ENCODE measurements at places on chromosomes 7 and 10. TPM values are rescaled to one million over a fixed set of nuclear protein-coding genes. Genes with fewer than 3 reads are reported as not detected.

GRCh38 chr7:4009211-4010060, 672.7 kb upstream of the FOXK1 start:
- DNase-seq = no peak

Gene NKX1-2
- 7.7 TPM for polyA plus RNA-seq

DNA sequence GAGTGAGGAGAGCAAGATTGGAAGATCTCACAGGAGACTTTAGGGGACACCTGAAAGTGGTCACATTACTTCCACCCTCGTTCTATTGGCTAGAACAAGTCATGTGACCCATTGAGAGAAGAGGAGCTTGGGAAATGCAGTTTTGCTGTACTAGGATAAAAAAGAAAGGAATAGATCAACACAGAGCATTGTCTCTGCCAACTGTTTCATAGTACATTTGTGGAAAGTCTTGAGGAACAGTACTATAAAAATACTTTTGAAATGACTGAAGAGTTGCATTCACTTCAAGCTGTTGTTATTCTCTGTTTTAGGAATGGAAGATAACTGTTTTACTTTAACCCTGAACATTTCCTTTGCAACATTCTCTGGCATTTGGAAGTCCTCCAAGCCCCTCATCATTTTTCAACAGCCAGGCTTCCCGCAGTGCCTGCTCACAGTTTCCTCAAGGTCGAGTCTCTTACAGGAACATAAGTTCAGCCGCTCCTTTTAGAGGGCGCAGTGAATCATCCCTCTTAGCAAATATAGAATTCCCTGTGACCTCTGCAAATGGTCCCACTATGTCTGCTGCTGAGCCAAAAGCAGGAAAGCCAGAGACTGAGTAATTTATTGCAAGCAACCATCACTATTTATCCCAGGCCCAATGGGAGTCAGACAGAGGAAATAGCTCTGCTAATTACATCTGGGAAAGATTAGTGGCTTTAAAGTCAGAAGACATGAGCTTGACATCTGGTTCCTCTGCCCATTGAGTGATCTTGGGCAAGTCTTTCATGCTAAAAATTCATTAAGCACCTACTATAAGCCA, 40.7 kb downstream of the MRPL32 start:
- DNase-seq = peak; percentile 11

GRCh38 chr7:137967143-137968018, 34.5 kb downstream of the CREB3L2 start:
- DNase-seq = peak; percentile 55

Gene PRKG1
- 12.0 TPM for polyA plus RNA-seq

Gene SVIL
- 42.2 TPM for polyA plus RNA-seq

- DNase-seq = peak; percentile 64
Observed at GRCh38 chr7:32034052-32034451, 36.2 kb downstream of the PDE1C start.

GRCh38 chr7:72435925-72436480, 23.9 kb upstream of the CALN1 start:
- no peak for DNase-seq

DNA sequence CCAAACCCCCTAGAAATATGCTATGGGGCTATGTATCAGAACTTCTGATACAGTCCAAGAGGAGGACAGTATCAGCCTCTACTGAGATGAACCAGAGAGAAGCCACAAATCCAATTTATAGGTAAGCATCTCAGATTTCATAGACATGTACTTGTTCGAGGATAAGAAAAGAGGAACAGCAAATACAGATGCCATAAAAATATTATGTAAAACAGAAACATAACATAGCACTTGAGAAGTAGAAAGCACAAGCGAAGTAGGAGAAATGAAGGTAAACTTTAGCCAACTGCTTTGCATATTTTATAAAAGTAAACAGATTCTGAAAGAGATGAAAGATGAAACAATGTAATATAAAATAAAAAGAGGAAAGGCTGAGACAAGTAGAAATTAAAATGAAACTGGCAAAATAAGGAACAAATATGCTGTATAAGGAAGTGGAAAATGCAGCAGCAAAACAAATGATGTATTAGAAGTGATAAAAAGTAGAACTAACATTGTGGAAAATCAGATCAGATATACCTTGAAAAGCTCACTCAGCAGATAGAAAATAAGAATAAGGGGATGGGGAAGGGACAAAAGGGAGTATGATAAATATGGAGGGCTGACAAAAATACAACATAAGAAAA, 135.1 kb downstream of the SKAP2 start:
- no peak for DNase-seq

Gene ACSM6
- polyA plus RNA-seq = 0.06 TPM

GRCh38 chr7:49885593-49886285, 112.3 kb downstream of the VWC2 start:
- DNase-seq = no peak

GRCh38 chr7:26013551-26014083, 138.4 kb upstream of the NFE2L3 start:
- DNase-seq = no peak

Gene HTRA1
- polyA plus RNA-seq = 69.8 TPM

DNA sequence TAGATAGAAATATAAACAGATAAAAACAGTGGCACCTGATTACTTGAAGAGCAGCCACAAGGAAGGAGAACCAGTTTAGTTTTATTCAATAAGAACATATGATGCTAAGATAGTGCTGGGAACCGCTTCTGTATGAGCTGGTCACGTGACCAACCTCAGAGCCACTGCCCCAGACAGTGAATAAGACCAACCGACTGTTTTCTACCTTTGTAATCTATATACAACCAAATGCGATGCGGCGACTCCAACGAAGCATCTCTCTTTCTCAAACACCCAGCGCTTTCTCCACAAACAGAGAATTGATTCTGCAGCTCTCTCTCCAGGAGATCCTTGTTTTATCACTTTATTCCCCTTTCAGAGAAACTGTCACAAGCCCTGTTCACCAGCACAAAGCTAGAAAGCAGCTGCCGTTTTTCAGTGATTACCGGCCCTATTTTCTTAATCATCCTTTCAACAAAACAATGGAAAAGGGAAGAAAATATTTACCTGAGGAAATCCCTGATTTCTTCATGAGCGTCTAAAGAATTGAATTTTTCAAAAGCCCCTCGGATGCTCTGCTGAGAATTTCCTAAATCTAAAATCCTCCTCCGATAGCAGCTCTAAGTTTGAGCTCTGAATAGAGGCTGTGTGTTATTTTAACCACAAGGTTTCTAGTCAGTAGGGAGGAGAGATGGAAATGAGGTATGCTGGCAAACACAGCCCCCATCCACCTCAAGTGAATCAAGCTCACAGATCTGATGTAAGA, 55.7 kb upstream of the JCAD start:
- no peak for DNase-seq

Gene SSC4D
- 1.2 TPM for polyA plus RNA-seq

DNA sequence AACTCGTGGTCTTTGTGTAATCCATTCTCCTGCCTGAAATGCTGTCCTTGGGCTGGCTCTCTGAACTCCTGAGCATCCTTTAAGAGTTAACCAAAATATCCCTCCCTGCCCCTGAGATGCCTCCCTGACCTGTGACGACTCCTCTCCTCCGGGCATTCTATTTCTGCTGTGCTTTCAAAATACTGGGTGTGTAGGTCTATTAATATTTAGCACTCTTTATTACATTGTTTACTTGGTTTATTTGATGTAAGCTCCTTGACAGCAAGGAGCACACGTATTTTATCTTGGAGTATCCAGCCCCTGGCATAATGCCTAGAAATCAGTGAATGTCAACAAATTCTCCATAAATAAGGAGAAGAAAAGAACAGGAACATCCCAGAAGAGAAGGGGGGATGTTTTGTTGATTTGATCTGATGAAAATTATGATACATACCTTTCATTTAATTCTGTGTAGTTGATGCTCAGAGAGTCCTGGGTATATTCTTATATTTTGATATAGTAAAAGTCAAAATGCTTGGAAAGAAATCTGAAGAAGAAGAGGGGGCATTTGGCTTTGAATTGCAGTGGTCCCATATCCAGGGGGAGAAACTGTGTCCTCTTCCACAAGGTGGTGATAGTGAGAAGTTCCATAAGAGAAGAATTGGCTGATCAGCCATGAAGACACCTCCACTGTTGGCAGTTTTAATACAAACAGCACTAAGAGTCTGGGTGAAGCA, 107.7 kb upstream of the MPP7 start:
- peak; percentile 17 for DNase-seq

DNA sequence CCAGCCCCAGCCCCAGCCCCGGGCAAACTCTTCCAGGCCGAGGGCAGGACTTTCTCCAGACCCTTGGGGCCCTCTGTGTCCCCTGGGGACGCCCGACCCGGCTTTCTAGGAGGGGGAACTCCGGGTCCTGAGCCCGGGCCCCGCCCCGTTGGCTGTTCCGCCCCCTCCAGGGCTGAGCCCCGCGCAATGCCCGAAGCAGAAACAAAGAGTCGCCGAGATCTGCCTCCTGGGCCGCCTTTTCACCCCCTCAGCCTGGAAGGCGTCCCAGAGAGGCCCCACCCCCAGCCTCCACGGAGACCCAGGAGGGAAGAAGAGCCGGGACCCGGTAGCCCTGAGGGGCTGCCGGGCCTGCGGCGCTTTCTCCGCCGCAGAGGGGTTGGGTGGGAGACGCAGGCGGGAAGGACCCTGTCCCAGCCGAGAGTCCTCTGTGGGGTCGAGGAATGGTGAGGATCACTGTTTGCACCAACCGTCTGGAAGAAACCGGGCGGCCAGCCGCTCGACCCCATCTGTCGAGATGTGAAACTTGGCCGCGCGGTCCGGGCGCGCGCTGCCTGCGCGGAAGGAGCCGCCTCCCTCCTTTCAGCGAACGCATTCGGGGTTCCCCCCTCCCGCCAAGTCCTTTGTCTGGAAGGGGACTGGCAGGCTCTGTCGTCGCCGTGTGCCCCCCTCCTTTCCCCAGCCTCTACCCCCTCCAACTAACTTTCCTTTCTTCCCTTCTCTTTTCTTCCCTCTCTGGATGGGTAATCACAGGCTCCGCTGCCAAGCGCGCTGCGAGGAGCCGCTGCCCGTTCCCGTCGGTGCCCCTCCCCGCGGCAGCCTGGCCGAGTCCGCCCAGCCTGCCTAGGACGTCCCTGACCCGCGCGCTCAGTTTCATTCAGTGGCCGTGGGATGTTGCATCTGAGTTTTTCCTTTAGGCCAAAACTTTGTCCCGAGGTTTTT, 10.2 kb downstream of the EN2 start:
- DNase-seq = no peak

Gene MRLN
- polyA plus RNA-seq = 0.33 TPM

DNA sequence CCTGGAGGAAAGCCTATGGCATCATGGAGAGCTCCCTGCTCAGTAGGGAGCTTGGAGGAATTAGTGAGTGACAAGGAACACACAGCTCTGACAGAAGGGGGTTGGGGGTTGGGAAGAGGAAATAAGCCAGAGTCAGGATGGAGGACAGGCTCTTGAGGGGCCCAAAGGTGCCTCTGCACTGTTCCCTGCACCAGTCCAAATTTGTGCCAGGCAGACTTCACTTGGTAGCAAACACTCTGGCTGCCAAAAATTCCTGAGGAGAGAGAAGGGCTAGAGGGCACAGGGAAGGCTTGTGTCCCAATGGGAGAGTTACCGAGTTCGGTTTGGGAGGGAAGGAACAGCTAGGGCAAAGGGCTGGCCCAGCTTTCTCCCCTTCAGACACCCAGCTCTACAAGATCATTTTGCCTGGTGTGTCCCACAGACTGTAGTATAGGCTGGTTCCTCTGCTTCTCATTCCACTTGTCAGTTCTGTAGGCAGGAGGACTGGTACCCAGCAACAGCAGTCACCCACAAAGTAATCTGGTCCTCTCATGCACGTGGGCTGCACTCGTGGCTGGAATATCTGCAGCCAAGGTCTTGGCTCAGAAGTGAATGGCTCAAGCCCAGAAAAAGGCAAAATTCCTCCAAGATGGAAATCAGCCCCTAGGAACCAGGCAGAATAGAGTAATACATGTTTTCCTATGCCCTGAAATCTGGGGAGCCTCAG, 8.0 kb upstream of the KCNIP2 start:
- DNase-seq = no peak

Gene CEP41
- 12.8 TPM for polyA plus RNA-seq

DNA sequence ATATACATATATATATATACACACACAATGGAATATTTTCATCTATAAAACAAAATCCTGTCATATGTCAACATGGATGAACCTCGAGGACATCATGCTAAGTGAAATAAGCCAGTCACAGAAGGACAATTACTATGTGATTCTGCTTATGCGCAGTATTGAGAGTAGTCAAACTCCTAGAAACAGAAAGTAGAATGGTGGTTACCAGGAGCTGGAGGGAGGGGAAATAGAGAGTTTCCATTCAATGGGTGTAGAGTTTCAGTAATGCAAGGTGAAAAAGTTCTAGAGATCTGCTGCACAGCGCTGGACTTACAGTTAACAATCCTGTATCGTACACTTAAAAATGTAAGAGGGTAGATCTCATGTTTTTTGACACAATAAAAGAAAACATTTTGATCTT, 181.9 kb downstream of the CDCA7L start:
- DNase-seq = no peak

Gene CALHM2
- polyA plus RNA-seq = 8.4 TPM
